Stimulated activated CD4-positive, alpha-beta T cell treated with anti-CD3 and anti-CD28 coated beads, Interleukin-2, amount 100 ng/mL, for 4 hours (primary cell): ENCODE measurements at places on chromosomes 4 and X.

GRCh38 chr4:28709891-28710290 is 1849.2 kb downstream of the STIM2 start:
- no peak for DNase-seq

GRCh38 chrX:119900976-119901375 is 5.3 kb downstream of the AKAP14 start:
- DNase-seq, result no peak

GRCh38 chr4:11072999-11073398 is 355.7 kb downstream of the HS3ST1 start:
- DNase-seq, result no peak

GRCh38 chr4:15063341-15063740 is 61.1 kb downstream of the CPEB2 start:
- no peak for DNase-seq

DNA sequence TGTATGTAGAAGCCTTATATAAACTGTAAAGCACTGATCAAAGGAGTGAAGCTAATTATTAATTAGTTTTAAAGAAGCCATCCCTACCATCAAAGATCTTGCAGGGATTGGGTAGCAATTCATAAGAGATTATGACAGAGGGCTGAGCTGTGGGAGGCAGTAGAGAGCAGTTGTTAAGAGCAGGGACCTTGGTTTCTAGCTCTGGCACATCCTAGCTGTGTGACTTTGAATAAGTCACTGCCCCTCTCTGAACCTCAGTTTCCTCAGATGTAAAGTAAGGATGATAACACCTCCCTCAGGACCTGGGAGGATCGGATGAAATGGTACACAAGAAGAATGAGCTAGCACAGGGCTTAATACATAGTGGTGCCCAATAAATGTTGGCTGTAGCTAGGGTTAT is 45.4 kb downstream of the APLN start:
- no peak for DNase-seq

DNA sequence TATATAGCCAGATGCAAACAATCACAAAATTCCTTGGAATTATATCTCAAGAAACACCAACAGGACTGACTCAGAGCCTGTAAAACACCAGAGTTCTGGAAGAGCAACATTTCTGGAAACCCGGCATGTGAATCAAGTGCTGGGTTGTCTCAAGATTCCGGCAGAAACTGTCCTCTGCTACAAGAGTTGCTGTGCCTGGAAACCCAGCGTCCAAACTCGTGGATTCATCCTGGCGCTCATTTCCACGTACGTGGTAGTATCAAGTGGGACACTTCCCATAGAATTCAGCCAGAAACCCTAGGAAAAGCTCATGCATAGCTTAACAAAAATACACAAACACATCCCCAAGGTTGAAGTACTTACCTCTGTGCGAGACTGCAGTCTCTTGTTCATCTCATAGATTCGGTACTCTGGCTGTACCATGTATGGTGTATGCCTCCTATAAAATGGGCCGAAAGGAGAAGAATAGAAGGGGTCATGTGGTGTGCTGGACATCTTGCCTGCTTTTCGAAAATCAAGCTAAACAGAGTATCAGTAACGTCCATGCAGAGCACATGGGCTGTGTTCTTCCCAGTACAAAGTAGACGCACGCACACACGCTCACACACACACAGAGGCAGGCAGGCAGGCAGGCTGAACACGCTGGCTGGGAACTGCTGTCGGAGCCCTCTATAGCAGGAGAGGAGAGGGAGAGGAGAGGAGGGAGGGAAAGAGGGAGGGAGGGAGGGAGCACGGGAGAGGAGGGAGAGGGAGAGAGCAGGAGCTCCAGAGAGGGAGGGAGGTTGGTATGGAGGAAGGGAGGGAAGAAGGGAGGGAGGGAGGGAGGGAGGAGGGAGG is at the start of gene LDB2:
TSS of gene LDB2 (minus strand) at position 655 of the 837 bp plus-strand sequence.
- DNase-seq, result no peak

DNA sequence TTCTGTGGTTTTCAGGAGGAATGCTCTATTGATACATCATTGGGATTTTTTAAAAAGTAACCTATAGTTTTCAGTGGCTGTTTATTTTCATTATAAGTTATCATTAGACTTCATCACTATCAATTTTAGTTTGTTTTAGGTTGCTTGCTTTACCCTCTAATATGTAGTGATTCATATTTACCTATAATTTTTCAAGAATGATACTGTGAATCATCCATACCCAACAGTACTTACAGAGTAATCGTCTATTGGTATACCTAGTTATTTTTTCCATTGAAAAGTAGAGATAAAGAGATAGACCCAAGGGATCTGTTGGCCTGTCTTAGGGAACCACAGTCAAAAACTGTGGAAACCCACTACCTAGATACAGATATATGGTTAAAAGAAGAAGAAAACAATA is 83.3 kb downstream of the KLHL34 start:
- DNase-seq, result no peak

DNA sequence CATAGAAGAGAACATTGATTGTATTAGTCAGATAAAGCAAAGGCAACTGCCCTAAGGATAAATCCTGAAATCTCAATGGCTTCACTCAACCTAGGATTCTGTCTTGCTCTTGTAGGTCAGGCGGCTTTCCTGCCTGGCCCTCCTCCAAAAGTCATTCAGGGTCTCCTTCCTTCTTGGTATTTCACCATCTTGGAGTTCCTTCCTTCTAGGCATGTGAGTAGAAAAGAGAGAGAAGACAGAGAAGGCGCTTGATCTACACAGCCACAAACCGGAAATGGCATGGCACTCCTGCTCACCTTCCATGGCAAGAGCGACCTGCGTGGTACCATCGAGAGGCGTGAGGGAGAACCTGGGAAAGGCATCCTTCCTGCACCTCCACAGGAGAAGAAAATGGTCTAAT is 45.3 kb upstream of the HELT start:
- no peak for DNase-seq

DNA sequence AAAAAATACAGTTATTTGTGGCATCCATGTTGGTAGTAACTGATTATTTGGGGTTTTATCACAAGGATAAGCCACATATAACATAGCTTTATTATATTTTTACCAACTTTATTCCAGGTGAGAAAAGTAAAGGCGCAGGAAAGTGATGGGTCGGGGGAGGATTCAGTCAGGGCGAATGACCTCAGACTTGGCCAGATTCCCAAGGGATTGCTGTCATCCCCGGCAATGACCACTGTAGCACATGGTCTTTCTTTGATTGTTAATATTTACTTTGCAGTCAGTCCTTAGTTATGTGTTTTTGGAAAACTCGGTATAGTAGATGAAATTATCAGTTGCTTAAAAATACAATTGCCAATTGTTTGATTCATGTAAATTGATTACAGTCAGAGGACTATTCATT is 17.6 kb downstream of the GRIA3 start:
- DNase-seq, result no peak

DNA sequence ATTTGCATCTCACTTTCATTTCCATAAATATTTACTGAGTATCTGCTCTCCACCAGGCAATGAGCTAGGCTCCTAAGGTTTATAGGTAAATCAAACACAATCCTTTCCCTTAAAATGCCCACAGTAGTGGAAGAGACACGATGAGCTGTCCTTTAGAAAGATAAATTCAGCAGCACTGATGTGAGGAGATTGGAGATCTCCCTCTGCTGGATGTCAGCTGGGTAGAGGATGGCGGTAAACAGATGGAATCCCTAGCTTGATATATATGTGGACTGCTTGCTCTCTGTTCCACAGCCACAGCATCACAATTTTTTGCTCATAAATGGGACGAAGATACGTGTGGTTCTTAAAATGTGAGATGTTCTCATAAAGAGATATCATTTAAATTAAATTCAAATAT is 216.4 kb upstream of the RASGEF1B start:
- DNase-seq, result no peak

DNA sequence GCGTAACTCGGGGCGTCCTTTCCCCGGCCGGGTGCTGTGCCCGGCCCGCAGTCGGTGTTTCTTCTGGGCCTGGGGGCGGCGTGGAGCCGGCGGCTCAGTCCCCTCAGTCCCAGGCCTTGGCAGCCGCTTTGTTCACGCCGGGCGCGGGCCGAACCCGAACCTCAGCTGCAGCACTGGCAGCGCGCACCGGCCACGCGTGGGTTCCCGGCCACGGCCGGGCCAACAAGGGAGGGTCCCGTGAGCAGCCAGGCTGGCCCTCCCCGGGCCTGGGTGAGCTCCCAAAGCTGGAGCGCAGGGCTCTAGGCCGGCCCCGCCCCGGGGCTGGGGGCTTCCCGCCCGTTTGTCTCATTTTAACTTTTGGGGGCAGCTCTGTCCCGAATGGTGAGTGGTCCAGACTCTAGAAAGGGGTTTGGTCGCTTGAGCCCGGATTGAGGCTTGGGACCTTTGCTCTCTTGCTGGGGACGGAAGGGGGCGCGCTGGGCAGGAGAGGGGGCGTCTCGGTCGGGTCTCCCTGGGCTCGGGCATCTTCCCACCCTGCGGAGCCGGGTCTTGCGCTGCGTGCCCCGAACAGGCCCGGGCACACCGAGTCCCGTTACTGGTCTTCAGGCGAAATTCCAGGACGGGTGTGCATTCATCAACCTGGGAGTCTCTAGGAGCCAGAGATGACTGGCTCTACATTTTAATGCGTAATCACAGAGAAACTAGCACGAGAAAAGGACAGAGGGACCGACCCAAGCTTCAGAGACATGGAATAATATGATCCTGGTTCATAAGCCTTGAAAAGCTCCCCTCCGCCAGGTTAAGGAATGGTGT is 177.1 kb downstream of the CBR4 start:
- DNase-seq, result no peak

DNA sequence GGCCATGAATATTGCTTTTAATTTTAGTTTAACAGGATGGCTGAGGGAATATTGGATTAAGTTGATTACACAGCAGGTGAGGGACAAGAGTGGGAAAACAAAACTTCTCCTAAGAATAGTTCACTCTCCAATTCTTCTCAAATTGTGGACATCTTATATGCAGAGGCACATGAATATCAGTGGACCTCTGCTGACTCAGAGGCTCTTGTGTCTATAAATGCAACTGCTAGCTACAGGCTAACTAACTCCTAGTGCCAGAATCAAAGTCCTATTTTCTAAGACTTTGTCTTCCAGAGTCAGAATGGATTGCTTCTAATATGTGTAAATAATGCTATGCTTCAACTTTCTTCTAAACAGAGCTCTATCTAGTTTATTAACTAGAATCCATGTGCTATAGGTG is 175.8 kb downstream of the IL15 start:
- no peak for DNase-seq

GRCh38 chr4:41678951-41679350 is 69.6 kb downstream of the PHOX2B start:
- DNase-seq, result no peak

- DNase-seq, result no peak
Observed at GRCh38 chrX:15204130-15204751, 65.6 kb downstream of the ASB9 start.

GRCh38 chr4:88573276-88573980 is 18.9 kb upstream of the HERC3 start:
- DNase-seq, result no peak

- DNase-seq, result no peak
Observed at GRCh38 chr4:77438549-77438948, 167.1 kb upstream of the CXCL13 start.

- DNase-seq, result no peak
Observed at GRCh38 chrX:119682019-119682989, 10.7 kb downstream of the SEPTIN6 start.

GRCh38 chr4:87506974-87507701 is 22.0 kb downstream of the SPARCL1 start:
- no peak for DNase-seq

GRCh38 chr4:53061091-53061850 is 199.2 kb downstream of the RASL11B start:
- DNase-seq, result no peak

DNA sequence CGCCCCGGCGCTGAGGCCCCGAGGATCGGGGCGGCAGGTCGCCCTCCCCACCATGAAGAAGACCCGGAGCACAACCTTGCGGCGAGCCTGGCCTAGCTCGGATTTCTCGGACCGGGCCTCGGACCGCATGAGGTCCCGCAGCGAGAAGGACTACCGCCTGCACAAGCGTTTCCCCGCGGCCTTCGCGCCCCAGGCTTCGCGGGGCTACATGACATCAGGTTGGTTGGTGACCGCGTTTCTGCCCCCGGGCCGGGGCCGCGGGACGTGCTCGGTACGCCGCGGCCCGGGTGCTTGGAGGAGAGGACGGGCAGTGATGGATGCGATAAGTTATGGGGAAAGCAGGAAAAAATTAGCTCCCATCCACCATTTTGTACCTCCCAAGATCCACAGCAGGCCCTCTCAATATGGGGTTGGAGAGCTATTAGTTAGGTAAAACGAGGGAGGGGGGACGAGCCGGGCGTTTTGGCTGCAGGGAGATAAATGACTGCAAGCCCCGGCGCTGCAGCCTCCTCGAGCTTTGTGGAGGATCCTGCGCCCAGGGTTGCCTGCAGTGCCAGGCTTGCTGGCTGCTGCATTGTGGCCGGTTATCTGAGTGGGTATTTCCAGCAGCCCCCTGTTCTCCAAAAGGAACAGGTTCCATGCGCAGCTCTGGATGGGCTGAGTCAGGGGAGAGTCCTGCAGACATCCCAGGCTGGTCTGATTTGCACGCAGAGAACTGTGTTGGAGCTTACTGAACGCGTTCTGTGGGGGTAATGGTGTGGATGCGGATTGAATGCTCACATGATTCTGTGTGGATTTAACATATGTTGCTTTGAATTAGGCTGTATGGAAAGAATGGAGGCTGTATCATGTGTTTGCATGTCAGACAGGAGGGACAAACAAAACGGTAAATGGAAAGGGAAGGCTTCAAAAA is 1.9 kb downstream of the STOX2 start:
- DNase-seq, result no peak

DNA sequence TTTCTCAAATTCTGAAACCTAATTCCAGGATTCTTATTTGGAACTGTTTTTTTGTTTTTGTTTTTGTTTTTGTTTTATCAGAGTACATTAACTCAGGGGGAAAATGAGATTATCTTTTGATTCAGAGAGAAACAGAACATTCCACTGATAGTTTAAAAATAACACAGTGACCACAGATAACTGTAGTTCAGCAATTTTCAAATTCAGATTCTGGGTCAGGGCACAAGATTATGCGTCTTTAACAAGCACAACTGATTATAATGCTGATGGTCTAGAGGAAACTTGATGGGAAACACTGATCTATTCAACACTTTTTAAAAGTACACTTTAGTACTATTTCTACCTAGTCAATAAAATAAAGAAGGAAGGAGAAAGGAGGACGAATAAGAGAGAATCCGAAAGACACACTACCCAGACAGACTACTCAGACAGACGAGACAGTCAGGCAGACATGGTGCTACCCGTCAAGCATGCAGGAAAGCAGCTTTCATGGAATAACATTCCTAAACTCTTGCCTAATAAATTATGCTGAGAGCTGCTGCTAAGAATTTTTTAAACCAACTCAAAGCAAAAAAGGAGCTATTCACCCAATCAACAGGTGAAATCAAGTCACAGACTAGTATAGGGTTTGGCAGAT is 59.0 kb downstream of the APBB2 start:
- DNase-seq, result no peak

DNA sequence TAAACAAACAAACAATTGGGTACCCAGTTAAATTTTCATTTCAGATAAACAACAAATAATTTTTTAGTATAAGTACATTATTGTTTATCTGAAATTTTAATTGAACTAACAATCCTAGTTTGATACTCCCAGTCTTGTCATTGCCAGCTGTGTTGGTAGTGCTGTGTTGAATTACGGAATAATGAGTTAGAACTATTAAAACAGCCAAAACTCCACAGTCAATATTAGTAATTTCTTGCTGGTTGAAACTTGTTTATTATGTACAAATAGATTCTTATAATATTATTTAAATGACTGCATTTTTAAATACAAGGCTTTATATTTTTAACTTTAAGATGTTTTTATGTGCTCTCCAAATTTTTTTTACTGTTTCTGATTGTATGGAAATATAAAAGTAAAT is 2.9 kb downstream of the CXCL8 start:
- no peak for DNase-seq
